ENCODE measurements at places on chromosomes 1 and 21.
A peak's percentile ranks its signal among the peaks of the same experiment; 100 is the strongest.

- DNase-seq = no peak
Observed at GRCh38 chr1:15685820-15686219, 1.7 kb downstream of the PLEKHM2 start.

- no peak for DNase-seq
Observed at GRCh38 chr1:156858959-156859522, at the start of gene INSRR. Gene INSRR (minus strand): TSS chr1:156859117. CDS start chr1:156858621, 496 bp downstream.

DNA sequence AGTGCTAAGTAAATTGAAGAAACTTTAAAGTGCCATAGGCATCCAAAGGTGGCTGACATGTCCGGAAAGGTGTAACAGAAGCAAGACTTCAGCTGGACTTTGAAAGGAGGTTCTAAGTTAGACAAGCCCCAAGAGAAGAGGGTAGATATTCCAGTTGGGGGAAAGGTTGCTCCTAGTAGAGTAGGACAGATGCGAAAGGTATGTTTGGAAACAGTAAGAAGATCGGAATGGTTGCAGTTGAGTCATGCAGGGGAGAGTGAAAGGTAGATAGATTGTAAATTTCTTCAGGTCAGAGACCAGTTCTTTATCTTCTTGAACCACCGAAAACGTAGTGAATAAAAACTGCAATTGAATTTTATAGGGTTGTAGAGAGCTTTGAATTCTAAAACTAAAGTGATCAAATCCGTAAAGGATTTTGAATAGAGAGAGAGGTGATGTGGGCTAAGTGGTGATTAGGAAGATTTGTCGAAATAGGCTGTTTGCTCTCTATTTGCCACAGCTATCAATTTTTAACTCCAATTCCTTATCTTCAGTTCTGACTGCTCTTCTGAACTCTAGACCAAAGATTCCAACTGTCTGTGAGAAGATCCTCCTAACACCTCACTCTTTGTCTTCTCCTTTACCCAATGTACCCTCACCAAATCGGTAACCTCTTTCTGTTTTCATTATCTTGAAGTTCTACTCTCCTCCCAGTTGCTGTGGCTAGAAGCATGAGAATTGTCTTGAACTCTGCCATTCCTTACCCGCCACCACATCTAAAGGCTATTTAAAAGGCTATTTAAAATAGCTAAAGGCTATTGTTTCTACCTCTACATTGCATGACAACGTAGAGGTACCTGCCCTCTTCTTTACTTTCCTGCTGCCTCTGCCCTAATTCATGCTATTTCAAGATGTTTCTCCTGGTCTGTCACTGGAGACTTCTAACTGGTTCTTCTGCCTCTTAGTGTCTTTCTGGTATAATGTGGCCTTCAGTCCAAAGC lies 16.7 kb downstream of the MACF1 start:
- DNase-seq = no peak

- DNase-seq = no peak
Observed at GRCh38 chr1:213443415-213443814, 392.4 kb downstream of the RPS6KC1 start.

GRCh38 chr1:198595765-198596164 lies 43.1 kb upstream of the PTPRC start:
- DNase-seq = no peak

- peak; percentile 6 for DNase-seq
Observed at GRCh38 chr1:147641695-147642592, 28.4 kb downstream of the ACP6 start.

GRCh38 chr1:84624876-84625275 lies 50.6 kb upstream of the CTBS start:
- no peak for DNase-seq

DNA sequence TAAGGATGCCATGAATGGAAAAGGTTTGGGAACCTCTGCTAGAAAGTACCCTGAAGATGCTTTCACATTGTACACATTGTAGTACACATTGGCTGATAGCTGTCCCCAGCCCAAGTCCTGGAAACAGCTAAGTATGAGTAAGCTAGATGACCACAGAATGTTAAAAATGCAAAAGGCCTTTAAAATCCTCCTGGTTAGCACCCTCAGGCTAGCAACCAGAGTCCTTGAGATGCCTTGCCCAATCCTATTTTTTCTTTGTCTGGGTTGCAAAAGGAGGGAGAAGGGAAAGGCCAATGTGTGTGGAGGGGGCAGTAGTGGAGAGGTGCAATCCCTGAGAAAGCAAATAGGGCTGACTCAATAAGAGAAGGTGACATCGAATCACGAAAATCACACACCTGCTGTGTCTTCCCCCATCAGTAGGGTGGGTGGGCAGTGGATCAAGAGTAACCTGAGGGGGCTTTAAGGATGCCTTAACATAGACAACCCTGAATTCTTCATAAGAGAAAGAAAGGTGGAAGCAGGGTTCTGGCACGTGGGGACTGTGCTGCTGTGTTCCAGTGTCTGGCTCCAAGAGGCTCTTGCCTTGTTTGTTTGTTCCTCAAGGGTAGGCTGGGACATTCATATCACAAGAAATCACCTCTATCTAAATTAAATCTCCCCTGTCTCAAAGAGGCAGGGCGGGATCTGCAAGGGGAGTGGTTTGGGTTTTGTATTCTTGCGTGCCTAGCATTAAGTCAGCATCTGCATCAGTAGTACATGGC lies 266.2 kb upstream of the PLXNA2 start:
- DNase-seq = no peak

GRCh38 chr1:206466840-206467649 lies 3.2 kb upstream of the IKBKE start:
- DNase-seq = no peak

DNA sequence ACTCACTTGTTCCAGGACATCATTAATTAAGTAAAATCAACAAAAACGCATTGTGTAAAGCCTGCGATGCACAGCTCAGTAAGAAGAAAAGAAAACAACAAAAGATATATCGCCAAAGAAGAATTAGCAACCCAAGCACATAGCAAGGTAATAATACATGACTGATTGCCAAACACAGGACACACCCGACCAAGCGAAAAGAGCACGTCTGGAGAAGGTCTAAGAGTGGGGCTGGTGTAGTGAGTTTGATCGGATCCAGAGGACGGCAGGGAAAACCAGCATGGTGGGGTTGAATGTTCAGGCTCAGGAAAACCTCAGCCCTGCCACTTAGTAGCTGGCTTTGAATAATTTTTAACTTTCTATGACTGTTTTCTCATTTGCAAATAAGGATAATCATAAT lies 69.8 kb downstream of the JAK1 start:
- no peak for DNase-seq

DNA sequence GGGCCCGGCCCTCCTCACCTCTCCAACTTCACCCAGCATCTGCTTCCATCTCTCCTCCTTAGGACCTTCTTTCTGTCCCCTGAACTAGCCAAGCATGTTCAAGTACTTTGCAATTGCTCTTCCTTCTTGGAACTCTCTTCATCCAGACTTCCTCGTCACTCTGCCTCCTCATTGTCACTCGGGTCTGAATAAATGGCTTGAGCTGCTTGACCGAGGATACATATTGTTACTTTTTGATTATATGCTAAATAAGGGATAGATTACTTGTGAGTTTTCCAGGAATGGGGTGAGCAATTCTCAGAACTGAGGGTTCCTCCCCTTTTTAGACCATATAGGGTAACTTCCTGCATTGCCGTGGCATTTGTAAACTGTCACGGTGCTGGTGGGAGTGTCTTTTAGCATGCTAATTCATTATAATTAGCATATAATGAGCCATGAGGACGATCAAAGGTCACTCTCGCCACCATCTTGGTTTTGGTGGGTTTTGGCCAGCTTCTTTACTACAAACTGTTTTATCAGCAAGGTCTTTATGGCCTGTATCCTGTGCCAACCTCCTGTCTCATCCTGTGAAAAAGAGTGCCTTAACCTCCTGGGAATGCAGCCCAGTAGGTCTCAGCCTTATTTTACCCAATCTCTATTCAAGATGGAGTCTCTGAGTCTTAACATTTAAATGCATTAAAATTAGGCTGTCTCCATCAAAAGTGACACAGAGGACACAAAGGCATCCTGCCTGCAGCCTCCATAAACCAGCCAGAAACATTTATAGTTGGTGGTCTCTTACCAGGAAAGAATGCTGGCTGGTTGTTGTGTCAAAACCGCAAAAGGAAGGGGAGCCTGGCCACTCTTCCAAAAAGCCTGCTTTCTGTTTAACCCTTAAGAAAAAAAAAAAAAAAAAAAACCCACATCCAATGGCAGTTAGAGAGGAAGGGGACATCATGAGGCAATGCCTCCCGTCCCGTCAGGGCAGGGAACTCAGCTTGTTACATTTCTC lies 179.3 kb downstream of the KAZN start:
- DNase-seq = no peak

GRCh38 chr1:12078938-12079861 lies 16.1 kb downstream of the TNFRSF8 start:
- DNase-seq = no peak

GRCh38 chr1:3436901-3437300 lies 17.6 kb upstream of the ARHGEF16 start:
- DNase-seq = no peak

- no peak for DNase-seq
Observed at GRCh38 chr1:29500651-29501050, 264.3 kb downstream of the PTPRU start.

DNA sequence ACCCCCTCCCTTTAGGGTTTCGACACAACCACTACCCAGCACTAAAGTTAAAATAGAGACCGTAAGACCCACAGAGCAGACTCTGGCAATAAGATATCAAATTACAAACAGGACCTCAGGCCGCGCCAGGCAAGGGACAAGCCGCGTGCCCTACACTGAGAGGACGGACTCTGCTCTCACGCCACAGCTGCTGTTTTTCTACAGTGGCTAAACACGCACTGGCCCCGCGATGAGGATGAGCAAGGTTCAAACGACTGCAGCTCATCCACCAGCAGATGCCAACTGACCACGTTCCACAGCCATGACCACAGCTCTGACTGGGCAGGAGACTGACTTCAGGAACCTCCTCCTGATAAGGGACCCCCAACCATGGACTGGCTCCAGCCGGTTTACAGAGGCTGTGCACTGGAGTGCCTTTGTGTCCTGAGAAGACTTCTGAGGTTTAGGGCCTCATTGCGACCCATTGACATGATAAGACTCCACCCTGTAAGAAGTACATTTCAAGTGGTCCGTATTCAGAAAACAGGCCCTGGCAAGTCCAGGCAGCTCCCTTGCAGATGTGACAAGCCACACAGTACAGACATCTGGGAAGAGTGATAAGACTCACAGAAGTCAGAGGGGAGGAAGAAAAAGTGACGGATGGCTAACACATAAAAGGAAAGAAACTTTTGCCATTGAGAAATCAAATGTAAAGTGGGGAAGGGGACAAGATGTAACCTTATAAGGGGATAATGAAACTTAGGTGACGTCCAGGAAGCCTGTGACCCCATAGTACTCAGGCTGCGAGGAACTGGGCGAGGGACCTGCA lies 1.5 kb upstream of the KRTAP10-6 start:
- DNase-seq = no peak

GRCh38 chr1:79845936-79846335 lies 839.4 kb upstream of the ADGRL4 start:
- no peak for DNase-seq
